ENCODE measurements at places on chromosomes 7 and 10.
A peak's percentile ranks its signal among the peaks of the same experiment; 100 is the strongest.

GRCh38 chr7:158054081-158054480, 533.5 kb downstream of the PTPRN2 start:
- DNase-seq: no peak

DNA sequence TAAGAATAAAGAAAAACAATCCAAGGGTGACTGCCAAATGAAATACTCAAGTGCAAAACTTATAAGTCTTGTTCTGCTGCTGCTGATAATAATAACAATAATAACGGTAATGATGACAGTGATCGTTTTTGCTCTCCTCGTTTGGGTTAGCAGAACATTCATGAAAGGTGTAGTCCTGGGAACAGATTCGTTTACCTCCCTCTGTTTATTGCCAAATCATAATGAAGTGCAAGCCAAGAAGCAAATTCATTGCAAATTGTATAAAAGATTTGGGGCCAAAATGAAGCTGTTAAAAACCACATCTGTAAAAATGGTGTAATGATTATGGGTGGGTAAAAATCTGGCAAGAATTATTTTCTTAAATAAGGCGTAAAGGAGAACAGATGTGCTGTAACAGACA, 587.2 kb upstream of the MKI67 start:
- DNase-seq: no peak

GRCh38 chr10:93894516-93895378, 969 bp downstream of the SLC35G1 start:
- no peak for DNase-seq

GRCh38 chr10:102422545-102423129, 2.0 kb downstream of the FBXL15 start:
- DNase-seq: peak; percentile 68

GRCh38 chr7:151416112-151416940, 6.5 kb upstream of the WDR86 start:
- DNase-seq: no peak

Measured in activated CD8-positive, alpha-beta T cell treated with anti-CD3 and anti-CD28 coated beads for 36 hours (primary cell).